ENCODE measurements at places on chromosomes 7 and 10.

DNA sequence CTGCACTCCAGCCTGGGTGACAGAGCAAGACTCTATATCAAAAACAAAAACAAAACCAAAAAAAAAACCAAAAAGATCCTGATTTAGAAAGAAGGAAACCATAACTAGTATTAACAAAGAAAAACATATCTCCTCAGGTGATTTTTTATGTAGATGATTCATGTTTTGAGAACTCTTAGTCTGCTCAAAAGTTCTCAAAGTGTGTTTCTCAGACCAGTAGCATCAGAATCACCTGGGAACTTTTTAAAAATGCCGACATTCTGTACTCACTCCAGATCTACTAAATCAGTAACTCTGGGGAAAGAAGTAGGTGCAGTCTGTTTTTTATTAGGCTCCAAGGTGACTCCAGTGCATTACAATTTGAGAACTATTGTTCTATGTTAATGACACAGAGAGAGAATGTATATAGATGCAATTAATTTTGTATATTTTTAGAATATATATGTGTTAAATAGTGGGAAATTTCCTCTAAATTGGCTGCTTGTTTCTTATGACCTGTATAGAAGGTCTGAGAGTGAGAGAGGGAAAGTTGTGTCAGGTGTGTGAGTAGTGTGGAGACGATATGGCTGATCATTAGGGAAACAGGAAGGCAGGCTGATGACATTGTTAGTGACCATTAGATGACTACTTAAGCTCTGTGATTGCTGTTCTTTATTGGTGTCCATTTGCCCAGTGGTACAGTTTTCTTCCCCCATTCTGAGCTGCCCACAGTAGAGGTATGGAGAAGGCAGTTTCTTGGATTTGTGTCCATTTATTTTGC lies 1075.0 kb downstream of the NRG3 start:
- DNase-seq = no peak

DNA sequence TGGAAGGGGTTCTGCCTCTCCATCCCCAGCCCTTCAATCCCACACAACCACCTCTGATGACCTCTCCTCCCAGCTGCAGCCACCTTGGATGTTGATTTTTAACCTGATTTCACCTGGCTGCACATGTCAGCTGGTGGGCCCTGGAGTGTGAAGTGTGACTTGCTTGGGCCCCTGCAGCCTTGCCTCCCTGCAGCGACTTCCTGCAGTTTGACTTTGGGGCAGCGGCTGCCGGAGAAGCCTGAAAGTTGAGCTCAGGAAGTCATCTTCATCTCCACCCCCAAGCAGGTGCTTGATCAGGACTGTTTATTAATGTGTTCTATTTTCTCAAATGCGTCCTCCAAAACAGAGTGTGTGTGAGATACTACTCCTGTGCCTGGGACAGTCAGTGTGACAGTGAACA lies 675.2 kb upstream of the GALNT17 start:
- no peak for DNase-seq

DNA sequence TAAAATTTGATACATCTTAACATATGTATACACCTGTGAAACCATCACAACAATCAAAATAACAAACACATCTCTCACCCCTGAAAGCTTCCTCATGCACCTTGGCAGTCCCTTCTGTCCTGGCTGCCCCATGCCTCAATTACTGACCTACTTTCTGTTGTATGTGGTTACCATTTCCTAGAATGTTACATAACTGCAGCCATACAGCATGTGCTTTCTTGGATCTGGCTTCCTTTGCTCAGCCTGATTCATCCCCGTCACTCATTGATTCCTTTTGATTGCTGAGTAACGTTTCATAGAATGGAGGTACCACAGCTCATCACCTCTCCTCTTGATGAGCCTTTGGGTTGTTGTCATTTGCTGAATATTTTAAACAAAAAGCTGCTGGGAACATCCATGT lies 165.3 kb downstream of the CELF2 start:
- DNase-seq = no peak

DNA sequence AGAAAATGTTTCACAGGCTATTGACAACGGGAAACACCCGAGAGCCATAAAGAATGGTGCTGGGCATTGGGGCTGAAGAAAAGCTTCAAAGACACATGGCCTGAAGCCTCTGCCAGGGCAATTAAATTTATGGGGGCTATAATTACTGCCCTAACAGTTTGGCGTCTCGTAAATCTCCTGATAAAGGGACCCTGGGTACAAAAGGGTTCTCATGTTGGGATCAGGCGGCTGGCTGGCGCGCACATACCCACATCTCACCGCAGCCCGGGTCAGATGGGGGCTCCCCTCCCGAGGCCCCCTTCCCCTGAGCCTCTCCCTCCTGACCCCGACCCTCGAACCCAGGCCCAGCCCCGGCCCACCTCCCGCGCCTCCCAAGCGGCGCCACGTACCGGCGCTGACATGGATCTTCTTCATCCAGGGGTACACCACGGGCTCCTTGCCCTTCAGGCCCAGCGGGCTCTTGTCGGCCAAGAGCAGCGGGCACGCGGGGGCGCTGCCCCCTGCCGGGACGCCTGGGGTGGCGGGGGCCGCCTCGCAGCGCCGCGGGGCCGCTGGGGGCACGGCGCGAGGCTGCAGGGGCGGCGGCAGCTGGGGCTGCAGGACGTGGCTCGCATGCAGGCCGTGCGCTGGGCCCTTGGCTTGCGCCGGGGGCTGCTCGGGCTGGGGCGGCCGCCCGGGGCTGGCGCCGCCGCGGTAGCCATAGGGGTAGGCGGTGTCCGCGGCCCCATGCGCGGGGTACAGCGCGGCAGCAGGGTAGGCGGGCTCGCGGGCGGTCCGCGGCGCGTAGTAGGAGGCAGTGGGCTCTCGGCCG lies 623 bp downstream of the HOXA4 start:
- DNase-seq = no peak

DNA sequence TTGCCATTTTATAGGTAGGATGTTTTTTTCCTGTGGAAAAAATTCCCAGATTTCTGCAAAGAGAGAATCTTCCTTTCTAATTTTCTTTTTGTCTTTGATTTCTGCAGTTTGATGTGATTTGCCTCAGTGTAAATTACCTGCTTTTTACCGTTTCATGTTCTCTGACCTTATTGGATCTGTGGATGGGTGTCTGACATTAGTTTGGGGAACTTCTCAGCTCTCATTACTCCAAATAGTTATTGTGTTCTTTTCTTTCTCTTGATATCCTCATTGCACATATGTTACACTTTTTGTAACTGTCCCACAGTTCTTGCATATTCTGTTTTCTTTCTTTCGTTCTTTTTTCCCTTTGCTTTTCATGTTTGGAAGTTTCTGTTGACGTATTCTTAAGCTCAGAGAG lies 28.5 kb downstream of the NACAD start:
- DNase-seq = no peak

DNA sequence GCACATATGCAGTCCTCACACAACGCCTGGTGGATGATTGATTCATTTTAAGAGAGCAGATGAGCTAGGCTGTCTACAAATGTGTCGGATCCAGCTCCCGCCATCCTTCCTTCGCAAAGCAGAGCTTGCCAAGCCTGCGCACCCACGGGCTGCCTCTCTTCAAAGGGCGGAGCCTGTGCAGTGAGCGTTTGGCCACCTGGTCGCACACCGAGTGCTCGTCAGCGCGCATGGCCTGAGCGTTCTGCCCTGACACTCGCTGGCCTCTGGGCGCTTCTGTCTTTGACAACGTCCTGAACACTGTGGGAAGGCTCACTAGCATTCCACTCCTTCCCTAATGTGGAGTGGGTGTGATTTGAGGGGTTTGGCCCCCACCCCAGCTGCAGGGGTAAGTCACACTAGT lies 47.1 kb upstream of the TMEM72 start:
- no peak for DNase-seq

All from memory B cell (primary cell).